ENCODE measurements at places on chromosomes 16 and 17.
A peak's percentile ranks its signal among the peaks of the same experiment; 100 is the strongest.

DNA sequence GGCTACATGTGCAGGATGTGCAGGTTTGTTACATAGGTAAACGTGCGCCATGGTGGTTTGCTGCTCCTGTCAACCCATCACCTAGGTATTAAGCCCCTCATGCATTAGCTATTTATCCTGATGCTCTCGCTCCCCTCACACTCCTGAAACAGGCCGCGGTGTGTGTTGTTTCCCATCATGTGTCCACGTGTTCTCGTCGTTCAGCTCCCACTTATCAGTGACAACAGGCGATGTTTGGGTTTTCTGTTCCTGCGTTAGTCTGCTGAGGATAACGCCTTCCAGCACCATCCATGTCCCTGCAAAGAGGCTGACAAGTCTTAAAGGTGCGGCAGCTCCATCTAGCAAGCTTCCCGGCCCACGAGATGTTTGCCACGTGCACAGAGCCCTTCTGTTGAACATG, 175.1 kb downstream of the FOXL1 start:
- DNase-seq: no peak

DNA sequence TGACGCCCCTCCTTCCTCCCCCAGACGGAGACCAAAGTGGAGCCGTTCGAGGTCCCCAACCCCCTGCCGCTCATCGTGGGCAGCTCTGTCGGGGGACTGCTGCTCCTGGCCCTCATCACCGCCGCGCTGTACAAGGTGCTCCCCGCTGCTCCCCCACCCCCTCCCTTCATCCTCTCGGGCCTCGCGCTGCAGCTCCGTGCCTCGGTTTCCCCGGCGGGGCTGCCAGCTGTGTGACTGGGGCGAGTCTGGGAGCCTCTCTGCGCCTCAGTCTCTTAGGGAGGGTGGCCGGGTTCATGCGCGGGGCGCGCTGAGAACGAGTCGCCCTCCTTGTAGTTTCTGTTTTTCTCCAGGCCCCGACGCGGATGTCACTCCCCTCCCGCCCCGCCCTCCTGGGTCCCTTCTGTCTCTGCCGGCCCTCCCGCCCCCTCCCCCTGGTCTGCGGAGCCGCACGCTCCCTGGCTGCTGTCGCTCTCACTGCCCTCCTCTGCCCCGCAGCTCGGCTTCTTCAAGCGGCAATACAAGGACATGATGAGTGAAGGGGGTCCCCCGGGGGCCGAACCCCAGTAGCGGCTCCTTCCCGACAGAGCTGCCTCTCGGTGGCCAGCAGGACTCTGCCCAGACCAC, 23.7 kb upstream of the ITGAX start:
- no peak for DNase-seq

DNA sequence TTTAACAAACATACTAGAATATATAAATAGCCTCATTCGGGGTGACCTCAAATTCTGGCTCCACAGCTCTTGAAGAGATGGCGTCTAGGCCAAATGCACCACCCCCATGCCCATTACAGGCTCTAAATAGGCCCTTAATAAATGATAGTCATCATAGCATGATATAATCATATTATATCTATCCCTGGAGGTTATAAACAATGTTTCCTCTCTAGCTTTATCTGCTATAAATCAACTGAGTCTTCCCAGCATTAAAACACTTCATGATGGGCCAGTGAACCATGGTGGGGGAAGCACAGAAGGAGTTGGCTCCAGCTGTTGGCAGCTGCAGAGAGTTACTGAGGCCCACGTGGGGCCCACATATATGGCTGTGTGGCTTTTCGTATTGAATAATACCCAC, 214.9 kb upstream of the MPHOSPH6 start:
- no peak for DNase-seq

DNA sequence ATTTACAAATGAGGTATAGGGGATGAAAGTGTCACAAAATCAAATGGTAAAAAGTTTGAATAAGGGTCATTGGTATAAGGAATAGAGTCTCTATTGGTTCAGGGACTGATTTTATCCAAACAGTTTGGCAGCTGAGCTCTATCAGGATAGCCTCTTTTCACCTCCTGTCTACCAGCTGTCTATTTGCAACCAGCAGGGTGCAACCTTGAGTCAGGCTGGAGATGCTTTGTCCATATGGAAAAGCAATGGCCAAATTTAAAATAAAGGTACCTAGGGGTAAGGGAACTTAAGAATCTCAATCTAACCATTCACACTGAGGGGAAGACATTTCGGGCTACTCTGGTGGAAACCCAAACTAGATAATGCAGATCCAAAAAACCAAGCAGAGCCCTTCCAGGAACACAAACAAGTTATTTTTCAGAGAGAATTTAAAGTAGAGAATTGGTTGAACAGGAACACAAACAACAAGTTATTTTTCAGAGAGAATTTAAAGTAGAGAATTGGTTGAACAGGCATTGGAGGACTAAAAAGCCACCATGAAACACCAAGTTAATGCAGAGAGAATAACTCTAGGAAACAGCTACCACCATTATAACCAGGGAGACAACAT, 12.6 kb upstream of the CA10 start:
- DNase-seq: no peak

DNA sequence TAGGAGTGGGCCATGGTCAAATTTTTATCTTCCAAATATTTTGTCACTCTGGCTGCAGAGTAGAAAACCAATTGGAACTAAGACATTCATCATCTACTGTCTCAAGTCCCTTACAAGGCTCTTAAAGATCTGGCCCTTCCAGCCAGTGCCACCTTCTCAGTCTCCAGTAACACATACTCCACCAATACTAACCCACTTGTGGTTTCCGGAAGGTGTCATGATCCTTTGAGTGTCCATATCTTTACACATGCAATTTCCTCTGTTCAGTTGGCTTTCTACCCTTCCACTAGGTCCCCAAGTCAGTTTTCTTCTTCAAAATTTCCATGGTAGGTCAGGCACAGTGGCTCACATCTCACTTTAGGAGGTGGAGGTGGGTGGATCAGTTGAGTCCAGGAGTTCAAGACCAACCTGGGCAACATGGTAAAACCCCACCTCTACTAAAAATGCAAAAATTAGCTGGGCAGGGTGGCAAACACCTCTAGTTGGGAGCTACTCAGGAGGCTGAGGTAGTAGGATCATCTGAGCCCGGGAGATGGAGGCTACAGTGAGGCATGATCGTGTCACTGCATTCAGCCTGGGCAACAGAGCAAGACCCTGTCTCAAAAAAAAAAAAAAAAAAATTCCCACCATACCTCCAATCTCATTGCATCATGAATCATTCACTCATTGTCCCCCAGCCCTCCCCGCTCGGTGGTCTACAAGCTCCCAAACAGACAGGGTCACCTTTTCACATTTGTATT, 6.0 kb upstream of the GRB2 start:
- DNase-seq: no peak

DNA sequence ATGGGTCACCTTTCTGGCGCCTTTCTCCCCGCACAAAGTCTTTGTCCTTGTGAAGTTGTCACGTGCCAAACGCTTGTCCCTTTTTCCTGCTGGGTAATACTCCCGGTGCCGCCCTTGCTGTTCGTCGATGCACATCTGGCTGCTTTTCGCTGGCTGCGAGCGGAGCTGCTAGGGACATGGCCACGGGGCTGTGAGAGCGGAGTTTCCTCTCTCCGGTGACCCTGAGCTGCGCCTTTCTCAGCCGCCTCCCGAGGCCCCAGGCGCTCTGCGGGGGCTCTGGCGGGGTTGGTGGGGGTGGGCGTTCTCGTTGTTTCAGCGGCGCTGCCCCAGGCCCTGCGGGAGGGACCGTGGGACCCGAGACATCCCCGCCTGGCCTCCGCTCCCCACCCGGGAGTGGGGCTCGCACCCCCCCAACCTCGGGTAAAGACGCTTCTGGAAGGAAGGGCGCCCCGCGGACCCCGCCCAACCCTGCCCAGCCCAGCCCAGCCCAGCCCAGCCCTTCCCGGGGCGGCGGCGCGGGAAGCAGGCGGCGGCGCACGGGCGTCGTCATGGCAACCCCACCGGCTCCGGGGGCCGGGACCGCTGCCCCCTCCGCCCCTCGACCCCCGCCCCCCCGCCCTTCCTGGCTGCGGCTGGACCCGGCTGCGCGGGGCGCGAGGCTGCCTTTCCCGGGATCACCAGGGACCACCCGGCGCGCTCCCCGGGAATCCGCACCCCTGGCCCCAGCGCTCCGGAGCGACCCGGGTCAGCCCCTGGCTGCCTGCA, 12.3 kb downstream of the CHMP6 start:
- no peak for DNase-seq

DNA sequence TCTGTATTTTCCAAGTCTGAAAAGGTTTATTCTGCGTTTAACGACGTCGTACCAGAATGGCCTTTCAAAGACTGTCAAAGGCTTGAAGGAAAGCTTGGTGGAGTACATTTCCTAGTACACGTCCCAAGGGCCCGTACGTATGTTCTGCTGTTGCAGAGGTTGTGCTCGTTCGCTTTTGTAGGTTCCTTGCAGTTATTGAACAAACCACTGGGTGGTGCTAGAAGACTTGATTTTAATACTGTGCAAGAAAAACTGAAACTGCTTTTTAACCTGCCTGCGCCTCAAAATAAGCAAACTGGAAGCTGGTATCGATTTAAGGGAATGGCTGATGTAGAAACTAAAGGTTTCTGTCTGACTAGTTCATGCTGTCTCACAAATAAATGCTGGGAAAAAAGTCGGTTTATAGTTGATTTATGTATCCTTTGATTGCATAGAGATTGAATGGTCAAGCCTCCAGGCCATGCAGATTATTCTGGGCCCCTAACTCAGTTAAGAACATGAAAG, 54.6 kb downstream of the USP10 start:
- peak; percentile 79 for DNase-seq

- DNase-seq: no peak
Observed at GRCh38 chr16:26651464-26651863, 415.3 kb upstream of the C16orf82 start.

DNA sequence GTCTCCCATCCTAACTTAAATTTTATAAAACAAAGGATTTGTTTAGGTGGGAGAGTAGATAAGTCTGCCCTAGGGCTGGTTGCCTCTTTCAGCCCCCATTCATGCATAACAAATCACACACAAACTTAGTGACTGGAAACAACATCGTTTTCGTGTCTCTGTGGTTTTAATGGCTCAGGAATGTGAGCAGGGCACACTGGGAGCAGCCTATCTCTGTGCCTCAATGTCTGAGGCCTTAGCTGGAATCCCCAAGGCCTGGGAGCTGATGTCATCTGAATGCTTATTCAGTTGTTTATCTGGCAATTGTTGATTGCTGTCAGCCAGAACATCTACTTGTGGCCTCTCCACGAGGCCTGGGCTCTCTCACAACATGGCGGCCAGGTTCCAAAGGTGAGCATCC, 101.9 kb upstream of the HSBP1 start:
- peak; percentile 86 for DNase-seq

- DNase-seq: no peak
Observed at GRCh38 chr17:9098242-9098825, 77.0 kb downstream of the NTN1 start.

- DNase-seq: peak; percentile 97
Observed at GRCh38 chr17:45320931-45321461, 4.2 kb upstream of the MAP3K14 start.

DNA sequence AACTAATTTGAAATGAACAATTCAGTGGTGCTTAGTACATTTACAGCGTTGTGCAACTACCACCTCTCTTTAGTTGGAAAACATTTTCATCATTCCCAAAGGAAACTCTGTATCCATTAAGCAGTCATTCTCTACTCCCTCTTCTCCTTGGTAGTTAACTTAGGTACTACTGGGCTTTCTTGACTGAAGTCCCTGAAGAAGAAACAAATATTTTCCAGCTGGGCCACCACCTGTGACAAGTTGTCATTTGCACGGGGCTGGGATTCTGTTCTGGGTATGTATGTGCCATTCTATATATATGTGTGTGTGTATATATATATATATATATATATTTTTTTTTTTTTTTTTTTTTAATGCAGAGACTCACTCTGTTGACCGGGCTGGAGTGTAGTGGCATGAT, 15.4 kb upstream of the RMI2 start:
- no peak for DNase-seq

DNA sequence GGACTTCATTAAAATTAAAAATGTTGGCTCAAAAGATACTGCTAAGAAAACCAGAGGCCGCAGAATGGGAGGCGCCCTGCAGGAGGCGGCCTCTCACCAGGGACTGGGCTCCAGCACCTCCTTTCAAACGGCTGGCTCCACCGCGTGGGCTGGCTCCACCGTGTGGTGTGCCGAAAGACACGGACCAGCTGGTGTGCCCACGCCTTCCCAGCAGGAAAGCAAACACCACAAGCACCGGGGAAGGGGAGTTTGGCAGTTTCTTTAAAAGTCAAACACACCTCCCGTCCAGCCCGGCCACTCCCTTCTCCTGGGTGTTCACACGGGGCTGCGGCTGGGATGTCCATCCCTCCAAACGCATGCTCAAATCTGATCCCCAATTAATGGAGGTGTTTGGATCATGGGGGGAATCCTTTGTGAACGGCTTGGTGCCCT, 13.9 kb downstream of the HAGH start:
- peak; percentile 32 for DNase-seq

DNA sequence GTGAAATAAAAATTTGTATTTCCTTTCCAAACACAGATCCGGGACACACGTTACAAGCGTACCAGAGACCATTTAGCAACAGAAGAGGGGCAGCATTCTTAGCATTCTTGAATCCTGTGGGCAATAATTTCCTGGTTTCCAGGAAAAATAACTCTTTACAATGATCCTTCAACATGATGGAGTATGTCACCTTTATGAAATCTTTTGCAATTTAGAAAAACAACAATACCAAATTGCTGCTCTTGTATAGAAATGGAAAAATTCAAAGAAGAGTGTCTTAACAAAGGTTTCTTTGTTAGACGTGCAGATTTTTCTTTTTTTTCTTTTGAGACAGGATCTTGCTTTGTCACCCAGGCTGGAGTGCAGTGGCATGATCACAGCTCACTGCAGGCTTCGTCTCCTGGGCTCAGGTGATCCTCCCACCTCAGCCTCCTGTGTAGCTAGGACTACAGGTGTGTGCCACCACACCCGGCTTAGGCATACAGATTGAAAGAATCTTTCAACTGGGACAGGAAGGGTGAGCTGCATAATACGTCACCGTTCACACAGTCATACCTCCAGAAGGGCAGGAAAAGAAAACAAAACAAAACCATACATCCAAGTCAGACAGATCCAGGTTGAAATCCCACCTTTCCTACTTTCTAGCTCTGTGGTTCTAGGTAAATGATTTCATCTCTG, 10.8 kb upstream of the GCSH start:
- DNase-seq: no peak

- DNase-seq: peak; percentile 95
Observed at GRCh38 chr17:8226536-8227237, 16.3 kb upstream of the AURKB start.

- no peak for DNase-seq
Observed at GRCh38 chr16:84660973-84661372, 12.7 kb downstream of the KLHL36 start.

GRCh38 chr16:10003486-10003885, 178.7 kb downstream of the GRIN2A start:
- DNase-seq: peak; percentile 7

GRCh38 chr17:82497483-82498405, 21.8 kb upstream of the FOXK2 start:
- DNase-seq: no peak

DNA sequence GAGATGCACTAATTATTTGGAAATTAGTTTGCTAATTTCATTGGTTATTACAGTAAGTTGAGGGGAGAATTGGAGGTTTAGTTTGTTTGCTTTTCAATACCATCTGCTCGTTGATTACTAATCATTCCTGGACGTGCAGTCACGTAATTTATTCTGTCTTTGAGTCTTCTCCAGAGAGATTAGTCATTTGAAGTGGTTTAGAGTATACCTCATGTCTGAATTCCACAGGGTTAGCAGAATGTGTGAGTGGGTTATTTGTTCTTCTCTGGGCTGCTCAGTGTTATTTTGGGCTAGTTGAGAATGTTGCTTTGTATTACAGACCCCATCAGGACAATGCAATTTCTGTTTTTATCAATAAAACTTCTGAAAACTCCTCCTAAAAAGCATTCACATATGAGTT, 265.0 kb downstream of the RBFOX1 start:
- peak; percentile 91 for DNase-seq

- no peak for DNase-seq
Observed at GRCh38 chr16:84853534-84853933, 33.7 kb downstream of the CRISPLD2 start.

Measured in kidney glomerular epithelial cell (primary cell).